ENCODE measurements at places on chromosomes 4 and X. TPM values are rescaled to one million over a fixed set of nuclear protein-coding genes. Genes with fewer than 3 reads are reported as not detected.
A peak's percentile ranks its signal among the peaks of the same experiment; 100 is the strongest.

DNA sequence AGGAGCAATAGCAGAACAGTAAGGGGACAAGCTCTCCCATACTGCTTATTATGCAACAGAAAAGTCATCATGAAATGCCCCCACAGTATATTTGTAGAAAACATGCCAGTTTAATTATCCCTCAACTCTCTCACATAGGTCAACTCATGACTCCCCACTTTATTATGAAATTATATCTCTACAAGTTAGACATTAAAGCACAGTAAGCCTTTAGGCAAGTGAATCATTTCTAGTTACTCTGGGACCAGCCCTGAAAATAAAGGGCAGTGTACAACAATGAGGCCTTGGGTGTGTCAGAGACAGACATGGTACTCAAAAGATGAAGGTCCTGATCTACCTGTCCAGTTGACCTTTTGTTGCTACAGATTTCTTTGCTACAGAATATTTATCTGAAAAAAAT, 191.9 kb downstream of the FBXW7 start:
- DNase-seq: no peak

The ERCC6L gene
- total RNA-seq: 11.1 TPM

The LGI2 gene
- total RNA-seq: 0.06 TPM

The CLIC2 gene
- 4.4 TPM for total RNA-seq

The NFXL1 gene
- total RNA-seq: 7.7 TPM

GRCh38 chr4:38565271-38566199, 98.5 kb upstream of the KLF3 start:
- DNase-seq: no peak

- DNase-seq: peak; percentile 55
These were observed at the start of gene ARMCX4 for GRCh38 chrX:101485212-101485949. Gene ARMCX4, plus strand, starts transcription at chrX:101485456. Its CDS starts 3,134 bp downstream, at chrX:101488590.

DNA sequence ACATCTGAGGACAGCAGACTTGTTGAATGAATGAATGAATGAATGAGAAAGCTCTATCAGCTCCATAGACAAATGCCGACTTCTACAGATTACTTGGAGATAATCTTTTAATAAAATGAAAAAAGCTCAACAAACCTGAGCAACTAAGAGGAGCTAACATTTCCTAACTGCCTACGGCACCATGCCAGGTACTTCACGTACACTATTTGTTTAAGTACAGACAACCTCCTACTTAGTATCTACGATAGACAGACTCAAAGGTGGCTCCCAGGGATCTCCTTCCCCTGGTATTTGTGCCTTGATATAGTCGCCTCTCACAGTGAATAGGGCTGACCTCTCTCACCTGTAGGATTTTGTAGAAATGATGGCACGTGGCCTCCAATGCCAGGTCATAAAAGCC, 412.2 kb upstream of the FAT1 start:
- no peak for DNase-seq

GRCh38 chr4:154822775-154823174, 41.7 kb downstream of the RBM46 start:
- no peak for DNase-seq

DNA sequence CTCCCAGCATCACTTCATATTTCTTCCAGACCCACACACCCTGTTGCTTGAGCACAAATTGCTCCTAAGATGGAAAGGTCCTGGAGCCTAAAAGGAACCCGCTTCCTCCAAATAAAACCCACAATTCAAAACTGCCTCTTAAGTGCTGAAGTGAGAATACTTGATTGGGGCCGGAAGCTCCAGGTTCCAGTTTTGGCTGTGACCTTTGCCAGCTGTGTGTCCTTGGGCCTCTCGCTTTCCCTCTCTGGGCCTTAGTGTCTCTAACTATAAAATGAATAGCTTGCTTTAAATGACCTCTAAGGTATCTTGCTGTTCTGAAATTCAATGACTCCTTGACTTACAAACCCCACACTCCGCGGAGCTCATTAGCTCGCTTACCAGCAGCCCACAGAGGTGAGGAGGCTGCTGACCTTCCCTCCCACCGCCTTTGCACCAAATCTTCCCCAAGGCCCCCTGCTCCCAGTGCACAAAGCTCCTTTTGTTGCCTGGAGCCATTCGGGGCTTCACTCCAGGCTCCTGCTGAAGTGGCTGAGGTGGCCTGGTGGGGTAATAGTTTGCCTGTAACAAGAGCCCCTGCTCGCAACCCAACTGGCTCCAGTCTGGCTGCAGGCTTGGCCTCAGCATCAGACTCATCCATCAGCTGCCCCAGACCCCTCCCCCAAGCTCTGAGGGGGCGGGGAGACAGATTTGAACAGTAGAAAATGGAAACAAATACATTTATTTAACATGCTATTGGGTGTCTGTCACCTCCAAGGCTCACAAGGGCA, 21.8 kb downstream of the STARD8 start:
- no peak for DNase-seq

The INTU gene
- total RNA-seq: 6.6 TPM

The ANOS1 gene
- total RNA-seq: not detected

The GK gene
- 5.6 TPM for total RNA-seq

DNA sequence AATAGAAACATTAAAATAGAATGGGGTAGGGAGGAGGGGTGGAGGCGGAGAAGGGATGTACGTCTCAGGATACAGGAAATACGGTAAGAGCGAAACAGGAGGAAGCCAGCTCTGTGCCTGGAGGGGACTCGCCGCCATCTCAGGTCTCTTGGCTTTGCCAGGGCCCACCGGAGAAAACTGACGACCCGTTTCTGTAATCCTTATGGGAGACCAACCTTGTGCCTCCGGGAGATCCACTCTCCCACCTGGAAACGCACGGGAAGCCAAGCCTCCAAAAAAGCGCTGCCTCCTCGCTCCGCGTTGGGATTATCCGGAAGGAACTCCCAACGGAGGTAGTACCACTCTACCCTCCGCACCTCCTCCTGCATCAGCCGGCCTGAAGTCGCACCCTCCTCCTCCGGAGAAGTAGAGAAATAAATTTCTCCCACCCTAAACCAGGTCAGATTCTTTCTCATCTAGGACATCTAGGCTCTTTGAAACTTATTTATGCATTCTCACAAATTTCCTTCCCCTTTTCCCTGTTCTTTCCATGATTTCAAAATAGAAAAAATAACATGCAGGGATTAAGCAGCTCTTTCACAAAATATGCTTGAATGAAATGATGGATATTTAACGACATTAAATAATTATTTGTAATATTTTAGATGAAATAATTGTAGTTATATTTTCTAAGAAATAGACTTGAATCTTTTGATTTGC, at the start of gene NBDY:
NBDY (plus strand) TSS at position 92 of the 699 bp plus-strand sequence; CDS start at position 203, 111 bp downstream.
- DNase-seq: peak; percentile 43

The PGAM4 gene
- not detected for total RNA-seq

DNA sequence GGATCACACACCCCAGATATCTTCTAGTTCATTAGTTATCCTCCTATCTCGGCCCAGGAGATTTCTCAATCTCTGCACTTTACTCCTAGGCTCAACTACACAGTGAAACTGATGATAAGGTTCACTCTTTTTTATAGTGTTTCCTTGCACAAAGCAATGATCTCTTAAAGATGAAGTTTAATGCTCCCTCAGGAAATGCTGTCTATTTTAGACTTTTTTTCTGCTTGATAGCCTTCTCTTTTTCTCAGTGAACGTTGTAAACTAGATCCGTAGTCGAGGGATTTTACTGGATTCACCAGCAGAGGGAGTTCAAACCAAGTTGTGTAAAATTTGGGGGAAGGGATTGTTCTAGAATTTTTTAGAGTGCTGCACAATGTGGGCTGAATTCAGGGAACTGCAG, 269.6 kb downstream of the GBA3 start:
- DNase-seq: peak; percentile 8

The AMOT gene
- 0.80 TPM for total RNA-seq

The LYAR gene
- total RNA-seq: 80.0 TPM

DNA sequence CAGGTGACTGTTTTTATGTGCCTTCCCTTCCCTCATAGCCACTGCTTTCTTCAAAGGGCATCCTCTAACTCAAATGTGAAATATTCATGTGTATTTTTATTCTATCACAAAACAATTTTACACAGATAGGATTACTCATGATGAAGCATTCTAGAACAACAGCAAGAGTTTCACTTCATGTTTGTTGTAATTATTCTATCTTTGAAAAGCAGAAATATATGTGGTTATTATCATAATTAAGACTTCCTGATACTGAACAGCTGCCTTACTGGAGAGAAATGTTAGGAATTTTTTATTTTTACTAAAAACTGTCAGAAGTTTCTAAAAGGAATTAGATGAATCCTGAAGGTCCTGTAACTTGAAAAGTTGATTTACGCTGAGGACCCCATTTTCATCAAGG, 229.1 kb downstream of the PALLD start:
- DNase-seq: no peak

- DNase-seq: no peak
These were observed 167.8 kb downstream of the ZNF330 start for GRCh38 chr4:141388481-141388880.

GRCh38 chr4:148845609-148846008, 403.4 kb upstream of the NR3C2 start:
- no peak for DNase-seq

The MSX1 gene
- 18.7 TPM for total RNA-seq

DNA sequence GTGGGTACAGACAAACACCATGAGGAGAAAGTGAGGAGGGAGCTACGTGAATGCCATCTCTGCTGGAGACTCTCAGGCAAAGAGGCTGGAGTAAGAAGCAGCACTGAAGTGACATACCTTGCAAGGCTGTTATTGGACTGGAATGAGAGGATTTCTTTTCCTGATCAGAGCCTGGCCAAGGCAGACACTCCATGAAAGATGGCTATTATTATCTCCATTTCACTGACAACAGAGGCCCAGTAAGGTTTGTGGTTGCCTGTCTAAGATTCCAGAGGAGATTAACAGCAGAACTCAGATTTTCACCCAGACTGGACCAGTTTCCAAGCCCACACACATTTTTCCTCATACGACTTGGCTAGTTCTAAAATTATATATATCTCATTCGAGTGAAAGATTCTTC, 162.0 kb upstream of the EOLA2 start:
- DNase-seq: no peak

The ATP1B4 gene
- total RNA-seq: not detected

- DNase-seq: peak; percentile 17
These were observed 90.6 kb downstream of the LRP2BP start for GRCh38 chr4:185304944-185305690.

DNA sequence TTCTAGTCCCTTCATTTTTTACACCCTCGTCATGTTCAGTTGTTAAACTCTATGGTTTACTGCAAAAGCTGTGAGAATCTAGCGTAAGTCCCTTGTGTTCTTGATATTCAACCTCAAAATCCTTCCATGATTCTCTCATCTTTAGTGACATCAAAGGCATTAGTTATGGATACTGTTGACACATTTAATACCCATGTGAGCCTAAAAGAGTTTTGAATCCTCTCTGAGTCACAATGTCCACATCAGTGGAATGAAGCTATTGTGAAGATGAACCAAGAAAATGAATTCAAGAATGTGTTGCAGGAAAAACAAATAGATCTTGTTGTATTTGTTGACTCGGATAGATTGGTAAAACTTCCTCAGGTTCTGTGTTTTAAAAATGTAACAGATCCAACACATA, 394.7 kb upstream of the ATOH1 start:
- DNase-seq: no peak

GRCh38 chrX:108439426-108439942, at the start of gene COL4A5:
Gene COL4A5, plus strand, starts transcription at chrX:108439838. Its CDS starts 288 bp downstream, at chrX:108440126.
- DNase-seq: peak; percentile 74

DNA sequence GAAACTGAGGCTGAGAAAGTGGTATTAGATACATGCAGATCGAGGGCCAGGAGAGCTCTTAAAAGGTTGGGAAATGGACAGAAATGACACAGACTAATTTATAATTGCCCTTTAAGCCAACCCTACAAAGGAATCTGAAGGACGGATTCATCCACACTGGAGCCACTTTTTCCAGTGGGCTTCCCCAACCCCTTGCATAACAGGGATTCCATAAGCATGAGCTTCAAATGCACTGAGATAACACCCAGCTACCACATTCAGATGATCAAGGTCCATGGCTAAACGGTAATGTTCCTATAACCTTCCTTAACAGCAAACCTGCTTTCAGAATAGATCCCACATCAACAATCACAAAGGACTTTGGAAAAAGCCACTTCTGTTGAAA, 34.2 kb downstream of the PLAC1 start:
- no peak for DNase-seq

GRCh38 chr4:4356106-4357041, 30.5 kb upstream of the NSG1 start:
- peak; percentile 43 for DNase-seq

- no peak for DNase-seq
These were observed 4.7 kb upstream of the ASMT start for GRCh38 chrX:1610166-1610565.

DNA sequence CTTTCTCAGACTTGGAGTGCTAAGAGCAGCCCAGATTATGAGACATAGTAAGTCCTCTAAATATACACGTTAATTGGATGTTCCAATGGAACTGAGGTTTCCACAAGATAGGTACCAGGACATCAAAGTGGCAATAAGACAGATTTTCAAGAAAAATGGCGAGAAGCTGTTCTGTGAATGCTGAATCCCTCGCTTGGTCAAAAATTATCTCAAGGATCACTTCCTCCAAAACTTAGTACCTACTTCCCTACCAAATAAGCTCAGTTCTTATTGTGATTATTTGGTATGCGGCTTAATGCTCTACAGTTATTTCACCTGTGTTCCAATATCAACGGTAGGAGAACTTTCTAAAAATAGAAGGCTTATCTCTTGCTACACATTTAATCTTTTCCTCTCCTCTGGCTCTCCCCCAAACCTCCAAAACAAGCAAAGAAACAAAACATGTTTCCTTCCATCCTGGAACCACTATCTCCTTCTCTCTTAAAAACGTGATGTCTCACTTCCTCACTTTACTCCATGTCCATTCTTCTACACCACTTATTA, 14.7 kb downstream of the PDGFC start:
- no peak for DNase-seq

- no peak for DNase-seq
These were observed 1155.5 kb upstream of the PABPC4L start for GRCh38 chr4:135357091-135357490.

The SPIN2A gene
- not detected for total RNA-seq

DNA sequence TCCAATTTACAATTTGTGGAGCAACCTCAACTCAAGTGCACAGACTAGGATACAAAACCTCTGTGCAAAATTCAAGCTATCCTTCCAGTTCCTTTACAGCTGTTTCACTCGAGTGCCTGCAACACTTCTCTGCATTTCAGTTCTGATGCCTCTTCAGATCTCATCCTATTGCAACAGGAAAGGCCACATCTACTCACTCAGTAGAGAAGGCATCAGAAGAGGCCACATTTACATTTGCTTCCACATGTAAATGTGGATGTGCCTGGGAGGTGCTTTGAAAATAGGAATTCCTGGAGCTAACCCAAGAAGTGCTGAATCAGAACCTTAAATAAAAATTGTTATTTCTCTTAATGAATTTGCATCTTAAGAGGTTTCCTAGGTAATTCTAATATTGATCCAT, 45.8 kb upstream of the SERTM2 start:
- no peak for DNase-seq

- DNase-seq: no peak
These were observed 891.1 kb upstream of the HS3ST1 start for GRCh38 chr4:12319765-12320164.

- no peak for DNase-seq
These were observed 61.6 kb upstream of the NAP1L5 start for GRCh38 chr4:88759039-88759894.
